Cardiac atrium fibroblast (primary cell): ENCODE measurements at places on chromosomes 1 and 21. TPM values are rescaled to one million over a fixed set of nuclear protein-coding genes. Genes with fewer than 3 reads are reported as not detected.

The LORICRIN gene
- not detected in 2 replicates for total RNA-seq

The HEYL gene
- total RNA-seq, result 2.5 and 8.6 TPM in 2 replicates

The MAP3K21 gene
- 0.65 TPM in 1 of 2 replicates, not detected in the other for total RNA-seq

The TMEM51 gene
- total RNA-seq, result 1.1 and 3.7 TPM in 2 replicates

The TCP10L gene
- total RNA-seq, result not detected in 2 replicates

The SYT2 gene
- not detected in 2 replicates for total RNA-seq

The SYT11 gene
- total RNA-seq, result 6.0 and 9.6 TPM in 2 replicates

The RNF223 gene
- not detected in 2 replicates for total RNA-seq

The CNIH3 gene
- 0.18 and 1.6 TPM in 2 replicates for total RNA-seq

The LYPD8 gene
- total RNA-seq, result not detected in 2 replicates

The KRTAP21-2 gene
- not detected in 2 replicates for total RNA-seq

The EPHA8 gene
- total RNA-seq, result not detected in 2 replicates

The SWT1 gene
- 3.1 and 3.8 TPM in 2 replicates for total RNA-seq

The EVA1C gene
- 16.4 and 41.5 TPM in 2 replicates for total RNA-seq

The CFHR5 gene
- not detected in 2 replicates for total RNA-seq

The TPTE gene
- not detected in 2 replicates for total RNA-seq

The ZBTB8A gene
- 3.7 and 4.3 TPM in 2 replicates for total RNA-seq

The ASAP3 gene
- 37.7 and 41.9 TPM in 2 replicates for total RNA-seq

The GIPC2 gene
- 0.18 and 0.97 TPM in 2 replicates for total RNA-seq

The TMEM54 gene
- total RNA-seq, result 18.8 and 25.4 TPM in 2 replicates

The OR10J1 gene
- total RNA-seq, result not detected in 2 replicates

The FAAH gene
- 0.54 and 3.4 TPM in 2 replicates for total RNA-seq

The PRELP gene
- 0.18 and 0.65 TPM in 2 replicates for total RNA-seq

The RIMS3 gene
- 0.18 and 0.49 TPM in 2 replicates for total RNA-seq

The MEX3A gene
- 0.18 and 0.81 TPM in 2 replicates for total RNA-seq

The OR2T29 gene
- total RNA-seq, result not detected in 2 replicates

The IGSF3 gene
- total RNA-seq, result 6.0 and 7.4 TPM in 2 replicates

The NPR1 gene
- 9.4 and 11.7 TPM in 2 replicates for total RNA-seq

The CCDC27 gene
- total RNA-seq, result not detected in 2 replicates

The AGT gene
- 0.16 TPM in 1 of 2 replicates, not detected in the other for total RNA-seq
